COLO829 (cell line): ENCODE measurements at places on chromosomes 2 and 18.

DNA sequence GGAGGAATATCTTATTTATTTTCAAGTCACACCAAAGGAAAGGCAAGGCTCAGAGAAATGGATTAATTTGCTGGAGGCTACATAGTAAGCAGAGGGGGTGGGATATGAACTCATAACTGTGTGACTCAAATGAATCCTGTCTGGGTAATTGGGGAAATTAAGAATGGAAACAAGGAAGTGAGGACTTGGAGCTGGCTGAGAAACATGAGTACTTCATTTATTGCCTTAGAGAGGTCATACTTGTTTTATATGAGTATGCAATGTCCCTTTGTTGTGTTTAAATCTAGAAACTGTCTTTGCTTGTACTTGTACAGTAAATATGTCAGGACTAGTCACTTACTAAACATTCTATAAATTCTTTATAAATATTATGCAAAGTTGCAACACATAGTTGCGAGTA is 2166.7 kb upstream of the PIK3C3 start:
- no peak for DNase-seq

DNA sequence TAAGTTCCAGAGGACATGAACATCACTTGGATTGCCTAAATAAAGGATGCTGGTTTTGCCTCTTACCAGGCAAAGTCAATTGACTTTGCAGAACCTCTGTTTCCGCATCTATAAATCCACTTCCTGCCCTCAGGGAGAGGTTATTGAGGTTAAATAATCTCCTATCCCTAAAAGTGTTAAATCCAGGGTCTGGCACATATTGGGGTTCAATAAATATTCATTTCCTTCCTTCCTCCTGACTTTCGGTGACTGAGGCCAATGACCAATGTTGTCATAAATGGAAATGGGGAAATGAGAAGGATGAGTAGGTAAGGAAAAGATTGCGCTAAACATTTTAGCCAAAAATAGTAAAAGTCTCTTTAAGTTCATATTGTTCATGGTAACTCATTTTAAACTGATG is 16.0 kb downstream of the BCL2 start:
- no peak for DNase-seq

- no peak for DNase-seq
Observed at GRCh38 chr2:196406-196805, 67.4 kb downstream of the SH3YL1 start.

DNA sequence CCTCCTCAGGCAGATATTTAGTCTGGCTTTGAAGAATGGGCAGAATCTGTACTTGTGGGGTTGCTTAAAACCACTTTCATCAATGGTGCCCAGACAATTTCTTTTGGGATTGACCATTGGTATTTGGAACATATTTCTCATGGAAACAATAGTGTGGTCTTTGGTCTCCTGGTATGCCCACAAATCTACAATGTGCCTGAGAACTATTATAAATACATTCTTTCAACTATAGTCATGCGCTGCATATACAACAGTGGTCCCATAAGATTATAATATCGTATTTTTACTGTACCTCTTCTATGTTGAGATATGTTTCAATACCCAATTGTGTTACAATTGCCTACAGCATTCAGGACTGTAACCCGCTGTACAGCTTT is 34.8 kb upstream of the PPP4R1 start:
- DNase-seq = no peak

DNA sequence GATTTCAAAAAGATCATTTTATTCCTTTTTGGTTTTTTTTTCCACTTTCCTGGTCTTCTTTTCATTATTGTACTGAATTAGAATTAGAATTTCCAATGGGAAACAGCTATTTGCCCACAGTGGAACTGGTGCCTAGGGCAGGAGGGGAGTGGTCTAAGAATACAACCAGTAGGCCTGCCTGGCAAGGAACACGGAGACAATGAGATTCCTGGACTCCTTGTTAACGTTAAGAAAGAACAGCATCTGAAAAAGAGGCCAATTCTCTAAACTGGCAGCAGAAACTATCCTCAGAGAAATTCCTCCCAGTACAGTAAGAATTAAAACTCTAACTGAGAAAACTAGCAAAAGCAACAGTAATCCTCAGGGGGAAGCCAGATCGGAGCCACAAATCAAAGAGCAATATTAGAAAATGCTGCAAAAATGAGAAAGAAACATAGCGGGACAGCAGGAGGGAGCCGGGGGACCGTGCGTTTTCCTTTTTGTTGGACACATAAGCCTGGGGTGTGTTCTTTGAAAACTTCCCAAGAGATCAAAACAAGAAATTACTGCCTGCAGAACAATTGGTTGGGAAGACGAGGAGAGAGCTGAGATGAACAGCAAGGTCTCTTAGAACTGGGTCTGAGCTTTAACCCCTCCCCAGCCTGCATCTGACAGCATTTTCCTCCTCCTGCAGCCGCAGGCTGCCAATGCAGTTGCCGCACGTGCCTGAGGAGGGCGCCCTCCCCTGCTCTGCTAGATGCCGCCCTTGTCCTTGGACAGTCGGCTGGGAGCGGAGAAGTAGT is 776.0 kb downstream of the TSN start:
- no peak for DNase-seq

- DNase-seq = no peak
Observed at GRCh38 chr2:170013802-170014551, 164.0 kb upstream of the MYO3B start.

- DNase-seq = no peak
Observed at GRCh38 chr18:29749704-29750103, 1292.8 kb downstream of the DSC3 start.

DNA sequence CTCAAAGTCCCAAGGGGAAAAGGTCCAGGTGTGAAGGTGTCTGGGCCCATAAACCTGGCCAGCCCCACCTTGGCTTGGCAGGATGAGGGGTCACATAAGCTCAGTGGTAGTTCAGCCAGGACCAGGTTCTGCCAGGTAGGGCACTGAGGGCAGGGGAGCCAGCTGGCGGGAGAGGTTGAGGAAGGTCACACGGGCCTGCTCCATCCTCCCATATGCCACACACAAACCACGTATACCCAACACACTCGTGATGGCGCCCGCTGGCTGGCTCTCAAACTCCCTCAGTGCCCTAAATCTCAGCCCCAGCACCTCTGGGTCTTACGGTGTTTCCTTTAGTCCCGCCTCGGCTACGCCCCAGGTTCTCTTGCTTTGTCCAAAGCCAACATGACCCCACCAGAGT is 160.5 kb downstream of the ZFP36L2 start:
- no peak for DNase-seq

- DNase-seq = peak; percentile 57
Observed at GRCh38 chr2:18378020-18378653, 182.3 kb downstream of the RDH14 start.

- DNase-seq = no peak
Observed at GRCh38 chr2:159942146-159942545, 120.3 kb downstream of the PLA2R1 start.

DNA sequence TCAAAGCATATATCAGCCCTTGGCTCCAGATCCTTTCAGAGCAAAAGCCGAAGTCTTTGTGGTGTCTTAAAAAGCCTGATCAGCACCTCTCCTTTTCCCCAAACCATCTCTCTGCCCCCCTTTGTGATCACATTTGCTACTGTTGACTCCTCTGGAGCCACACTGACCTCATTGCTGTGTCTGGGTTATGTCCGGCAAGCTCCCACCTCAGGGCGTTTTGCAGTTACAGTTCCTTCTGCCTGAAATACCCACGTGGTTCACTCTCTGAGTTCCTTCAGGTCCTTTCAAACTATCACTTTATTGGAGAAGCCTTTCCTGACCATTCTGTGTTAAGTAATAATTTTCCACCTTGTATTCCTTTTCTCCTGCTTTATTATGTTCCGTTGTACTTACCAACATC is 11.8 kb downstream of the C2orf69 start:
- DNase-seq = peak; percentile 8

- no peak for DNase-seq
Observed at GRCh38 chr18:62001396-62001795, 108.6 kb upstream of the RNF152 start.

- no peak for DNase-seq
Observed at GRCh38 chr2:222433332-222434173, 9.2 kb downstream of the SGPP2 start.

DNA sequence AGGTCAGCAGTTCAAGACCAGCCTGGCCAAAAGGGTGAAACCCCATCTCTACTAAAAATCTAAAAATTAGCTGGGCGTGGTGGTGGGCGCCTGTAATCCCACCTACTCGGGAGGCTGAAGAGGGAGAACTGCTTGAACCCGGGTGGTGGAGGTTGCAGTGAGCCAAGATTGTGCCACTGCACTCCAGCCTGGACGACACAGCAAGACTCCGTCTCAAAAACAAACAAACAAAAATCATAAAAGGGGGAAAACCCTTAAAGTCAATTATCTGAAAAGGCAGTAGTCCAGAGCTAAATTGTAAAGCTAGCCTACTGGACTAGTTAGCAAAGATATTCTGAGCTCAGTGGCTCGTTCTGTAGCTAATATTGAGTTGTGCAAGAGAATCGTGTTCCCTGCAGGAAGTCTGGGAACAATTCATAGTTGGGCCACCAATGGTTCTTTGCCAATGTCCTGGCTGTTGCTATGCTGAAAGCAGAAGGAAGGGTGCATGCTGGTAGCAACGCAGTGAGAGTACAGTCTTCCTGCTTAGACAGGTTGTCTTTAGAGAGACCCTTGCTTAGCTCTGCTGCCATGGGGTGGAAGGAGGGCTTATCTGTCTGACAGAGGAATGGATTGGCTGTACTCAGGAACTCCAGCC is 4.3 kb downstream of the TGOLN2 start:
- DNase-seq = no peak

GRCh38 chr2:196924051-196924450 is 2.5 kb downstream of the PGAP1 start:
- no peak for DNase-seq

- no peak for DNase-seq
Observed at GRCh38 chr18:74179623-74180199, 31.4 kb downstream of the TIMM21 start.

DNA sequence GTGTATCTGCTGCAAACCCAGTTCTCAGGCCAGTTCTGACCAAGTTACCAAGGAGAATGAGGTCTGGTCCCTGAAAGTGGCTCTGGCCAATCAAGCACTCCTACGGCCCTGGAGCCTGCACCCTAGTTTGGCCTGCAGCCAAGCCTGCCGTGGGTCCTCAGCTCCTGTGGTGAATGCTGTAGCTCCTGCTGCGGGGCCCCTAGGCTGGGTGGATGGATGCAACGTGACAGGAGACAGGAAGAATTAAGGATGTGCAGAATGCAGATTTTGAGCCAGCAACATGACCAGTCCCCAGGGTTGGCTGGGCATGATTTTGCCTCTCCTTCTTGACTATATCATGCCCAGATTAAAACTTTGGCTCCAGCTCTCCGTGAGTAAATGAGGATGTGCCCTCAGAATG is 97.2 kb downstream of the SMAD7 start:
- DNase-seq = no peak

- DNase-seq = peak; percentile 5
Observed at GRCh38 chr2:192499476-192499875, 304.7 kb upstream of the TMEFF2 start.

- DNase-seq = no peak
Observed at GRCh38 chr2:46850742-46851141, 64.9 kb downstream of the MCFD2 start.

DNA sequence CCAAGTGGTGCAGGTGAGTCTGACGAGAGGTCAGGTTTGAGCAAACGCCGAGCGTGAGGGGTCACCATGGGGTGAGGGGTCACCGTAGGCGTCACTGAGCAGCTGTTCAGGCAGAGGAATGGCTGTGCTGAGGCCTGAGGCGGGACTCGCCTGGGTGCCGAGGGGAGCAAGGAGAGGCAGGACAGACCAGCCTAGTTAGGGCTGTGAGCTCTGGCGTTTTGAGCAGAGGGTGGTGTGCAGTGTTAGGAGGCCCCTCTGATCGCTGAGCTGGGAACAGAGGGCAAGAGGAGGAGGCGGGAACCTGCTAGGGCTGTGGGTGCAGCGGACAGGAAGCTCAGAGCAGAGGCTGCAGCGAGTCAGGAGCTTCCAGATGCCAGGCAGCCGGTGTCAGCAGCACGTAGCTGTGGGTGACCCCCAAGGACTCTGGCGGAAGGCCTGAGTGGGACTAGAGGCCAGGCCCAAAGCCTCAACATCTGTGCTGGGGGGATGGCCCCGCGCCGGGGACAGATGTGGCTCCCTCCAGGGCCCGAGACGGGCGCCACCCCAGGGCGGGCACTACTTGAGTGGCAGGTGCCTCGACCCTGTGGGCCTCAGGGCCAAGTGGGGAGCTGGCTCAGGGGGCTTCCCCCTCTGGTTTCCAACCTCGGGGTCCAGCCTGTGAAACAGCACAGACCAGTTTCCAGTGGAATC is 55.7 kb downstream of the KCNG2 start:
- no peak for DNase-seq

GRCh38 chr2:182554950-182555349 is 128.1 kb upstream of the PDE1A start:
- no peak for DNase-seq

- no peak for DNase-seq
Observed at GRCh38 chr2:229708335-229708734, 6.0 kb downstream of the DNER start.

- DNase-seq = no peak
Observed at GRCh38 chr2:157256626-157257025, 879 bp upstream of the GALNT5 start.

- DNase-seq = peak; percentile 45
Observed at GRCh38 chr2:69082430-69082997, 69.5 kb downstream of the ANTXR1 start.

DNA sequence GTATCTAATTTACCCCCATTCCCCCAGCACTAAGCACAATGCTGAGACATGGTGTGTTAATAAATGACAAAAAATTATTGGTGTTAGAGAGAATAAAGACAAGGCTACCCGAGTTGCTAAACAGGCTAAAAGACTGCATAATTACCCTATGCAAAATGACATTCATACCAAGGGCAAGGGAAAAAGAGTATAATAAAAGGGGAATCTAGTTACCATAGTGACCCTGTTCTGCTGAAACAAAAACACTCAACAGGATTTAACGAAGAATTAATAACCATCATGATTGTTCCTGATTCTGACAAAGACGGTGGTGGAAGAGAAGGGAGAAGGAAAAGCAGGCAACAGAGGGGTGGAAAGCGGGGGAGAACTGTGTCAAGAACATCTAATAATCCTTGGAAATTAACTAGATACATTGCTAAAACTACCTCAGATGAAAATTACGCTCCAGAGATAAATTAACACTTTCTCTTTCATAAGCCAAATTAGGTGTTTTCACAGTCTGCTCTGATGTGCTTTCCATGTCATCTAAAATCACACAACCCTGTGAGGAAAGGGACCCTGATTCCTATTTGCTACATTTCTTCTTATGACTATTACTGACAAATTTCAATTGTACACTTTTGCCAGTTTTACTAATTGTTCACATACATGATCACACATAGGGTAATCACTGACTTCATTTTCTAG is 25.5 kb downstream of the TTR start:
- DNase-seq = no peak

DNA sequence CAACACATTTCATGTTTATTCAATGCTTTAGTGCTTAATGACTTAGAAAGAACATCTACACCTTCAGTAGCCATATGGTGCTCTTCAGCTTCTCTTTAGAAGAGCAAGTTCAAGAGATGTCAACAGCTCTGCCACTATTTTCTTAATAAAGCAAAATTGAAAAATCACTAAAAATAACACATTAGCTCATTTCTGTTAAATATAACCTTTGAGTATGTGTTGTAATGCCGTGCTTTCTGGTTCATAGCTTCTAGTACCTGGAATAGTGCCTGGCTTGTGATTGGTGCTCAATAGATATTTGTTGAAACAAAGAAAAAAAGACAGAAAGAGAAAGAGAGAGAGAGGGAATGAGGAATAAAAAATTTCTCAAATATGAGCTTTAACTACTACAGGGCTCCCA is 349.8 kb upstream of the SPRED2 start:
- DNase-seq = no peak
